ENCODE measurements at places on chromosomes 6 and 20.
A peak's percentile ranks its signal among the peaks of the same experiment; 100 is the strongest.

DNA sequence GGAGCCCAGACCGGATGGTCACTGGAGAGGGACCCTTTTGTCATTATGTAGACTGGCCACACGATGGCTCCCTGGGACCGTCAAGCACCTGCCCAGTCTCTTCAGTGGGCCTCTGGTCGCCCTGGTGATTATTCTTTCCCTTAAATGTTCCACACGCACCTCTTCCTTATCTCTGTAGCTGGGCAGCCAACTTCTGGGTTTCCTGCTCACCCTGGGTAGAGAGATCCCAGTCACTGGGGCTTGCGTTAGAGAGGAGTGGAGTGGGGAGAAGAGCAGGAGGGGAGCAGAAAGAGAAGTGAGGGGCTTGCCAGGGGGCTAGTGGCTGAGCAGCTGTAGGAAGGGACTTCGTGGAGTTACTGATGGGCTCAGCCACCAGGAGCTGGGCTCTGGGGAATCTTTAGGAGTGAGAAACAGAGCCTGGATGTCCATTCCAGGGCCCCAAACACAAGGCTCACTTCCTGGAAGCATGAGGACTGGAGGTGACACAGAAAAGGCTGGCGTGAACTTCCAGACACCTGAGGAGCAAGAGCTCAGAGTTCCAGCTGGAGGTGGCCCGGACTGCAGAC lies 150.1 kb downstream of the DHX35 start:
- DNase-seq: peak; percentile 35

- DNase-seq: no peak
These were observed 310.6 kb downstream of the PRKN start for GRCh38 chr6:162416831-162417537.

- DNase-seq: no peak
These were observed 104.9 kb upstream of the PRDM1 start for GRCh38 chr6:105981002-105981887.

- DNase-seq: no peak
These were observed 205.1 kb downstream of the LY86 start for GRCh38 chr6:6793388-6794250.

DNA sequence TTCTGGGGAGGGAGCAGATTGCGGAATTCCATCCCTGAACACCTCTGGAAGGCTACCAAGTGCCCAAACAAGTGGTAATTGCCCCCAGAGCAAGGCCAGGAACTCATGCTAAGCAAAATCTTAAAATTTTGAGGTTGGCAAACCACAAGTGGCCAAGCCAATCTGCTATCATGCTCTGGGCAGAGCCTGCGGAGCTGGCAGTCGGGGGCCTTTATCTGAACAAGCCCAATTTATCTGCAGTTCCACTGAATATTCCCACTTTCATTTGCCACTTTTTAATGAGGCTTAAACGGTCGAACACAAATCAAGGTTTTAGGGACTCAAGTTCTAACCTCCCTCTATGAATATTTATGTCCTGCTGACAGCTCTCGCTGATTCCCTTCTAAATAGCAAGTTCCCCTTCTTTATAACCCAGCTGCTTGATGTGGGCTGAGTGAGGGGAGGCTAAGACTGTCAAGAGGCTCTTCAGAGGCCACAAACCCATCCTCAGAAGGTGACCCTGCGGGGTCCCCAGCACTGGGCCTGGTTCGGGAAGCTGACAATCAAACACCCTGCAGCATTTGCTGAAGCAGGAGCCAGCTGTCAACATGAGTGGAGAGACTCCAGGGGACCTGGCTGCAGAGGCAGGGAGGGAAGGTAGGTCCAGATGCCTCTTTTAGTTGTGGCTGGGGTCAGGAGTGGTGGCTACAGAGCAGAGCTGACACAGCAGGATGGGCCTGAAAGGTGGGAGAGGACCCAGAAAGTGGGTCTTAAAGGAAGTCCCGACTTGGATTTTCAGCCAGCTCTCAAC lies 11.9 kb downstream of the CCDC167 start:
- DNase-seq: no peak

DNA sequence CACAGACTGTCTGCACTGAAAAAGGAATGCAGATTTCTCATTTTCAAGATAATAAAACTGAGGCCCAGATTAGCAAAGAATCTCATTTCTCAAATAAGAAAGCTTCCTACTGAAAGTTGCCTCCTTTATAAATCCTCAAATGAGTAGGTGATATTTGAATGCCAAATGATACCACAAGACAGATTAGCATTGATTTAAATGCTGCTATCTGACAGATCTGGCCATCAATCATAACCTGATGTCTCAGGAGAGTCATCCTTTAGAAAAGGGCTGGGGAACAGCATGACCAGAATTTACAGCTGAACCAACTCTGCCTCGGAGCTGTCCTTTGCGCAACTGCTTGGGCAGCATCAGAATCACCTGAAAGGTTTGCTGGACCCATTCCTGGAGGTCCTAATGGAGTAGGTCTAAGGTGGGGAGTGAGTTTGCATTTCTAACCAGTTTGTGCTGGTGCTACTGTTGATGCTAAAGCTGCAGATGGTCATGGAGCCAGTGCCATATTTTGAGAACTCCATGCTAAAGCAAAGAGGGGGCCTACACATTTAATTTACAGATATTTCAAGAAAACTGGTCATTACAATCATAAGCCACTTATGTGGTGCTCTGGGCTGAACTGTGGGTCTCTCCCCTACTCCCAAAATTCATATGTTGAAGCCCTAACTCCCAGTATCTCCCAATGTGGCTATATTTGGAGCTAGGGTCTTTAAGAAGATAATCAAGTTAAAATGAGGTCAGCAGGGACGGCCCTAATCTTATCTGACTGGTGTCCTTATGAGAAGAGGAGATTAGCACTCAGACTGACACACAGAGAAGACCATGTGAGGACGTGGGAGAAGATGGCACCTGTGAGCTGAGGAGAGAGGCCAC lies 295.5 kb upstream of the JARID2 start:
- DNase-seq: no peak

GRCh38 chr6:86722131-86722530 lies 215.2 kb upstream of the HTR1E start:
- DNase-seq: no peak

- DNase-seq: no peak
These were observed 56.7 kb downstream of the GMPR start for GRCh38 chr6:16295060-16295459.

DNA sequence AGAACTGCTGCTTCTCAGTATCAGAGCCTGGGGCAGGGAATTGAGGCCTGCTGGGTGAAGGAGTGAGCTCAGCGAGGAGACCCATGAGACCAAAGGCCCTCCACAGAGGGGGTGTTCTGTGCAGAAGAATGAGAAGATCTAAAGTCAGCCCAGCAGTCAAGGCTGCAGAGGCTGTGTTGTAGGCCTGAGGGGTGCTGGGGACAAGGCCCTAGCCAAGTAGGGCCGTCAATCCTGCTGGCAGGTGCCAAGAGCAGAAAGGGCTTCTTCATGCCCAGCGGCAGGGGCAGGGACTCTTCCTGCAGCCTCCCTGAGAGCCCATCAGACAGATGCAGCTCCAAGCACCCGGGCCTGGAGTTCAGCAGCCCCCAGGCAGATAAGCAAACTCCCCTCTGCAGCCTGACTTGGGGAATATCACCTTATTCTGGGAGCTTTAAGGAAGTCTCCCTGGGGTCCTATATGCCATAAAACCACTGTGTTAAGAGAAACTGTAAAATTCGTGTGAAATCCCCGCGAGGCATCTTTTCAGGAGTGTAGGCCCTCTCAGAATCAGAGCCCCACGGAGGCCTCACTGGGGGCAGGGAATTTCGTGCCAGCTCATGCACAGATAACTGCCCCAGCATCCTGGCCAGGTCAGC lies 9.0 kb downstream of the CCDC167 start:
- DNase-seq: no peak

GRCh38 chr6:169536446-169537170 lies 165.2 kb downstream of the WDR27 start:
- peak; percentile 88 for DNase-seq

DNA sequence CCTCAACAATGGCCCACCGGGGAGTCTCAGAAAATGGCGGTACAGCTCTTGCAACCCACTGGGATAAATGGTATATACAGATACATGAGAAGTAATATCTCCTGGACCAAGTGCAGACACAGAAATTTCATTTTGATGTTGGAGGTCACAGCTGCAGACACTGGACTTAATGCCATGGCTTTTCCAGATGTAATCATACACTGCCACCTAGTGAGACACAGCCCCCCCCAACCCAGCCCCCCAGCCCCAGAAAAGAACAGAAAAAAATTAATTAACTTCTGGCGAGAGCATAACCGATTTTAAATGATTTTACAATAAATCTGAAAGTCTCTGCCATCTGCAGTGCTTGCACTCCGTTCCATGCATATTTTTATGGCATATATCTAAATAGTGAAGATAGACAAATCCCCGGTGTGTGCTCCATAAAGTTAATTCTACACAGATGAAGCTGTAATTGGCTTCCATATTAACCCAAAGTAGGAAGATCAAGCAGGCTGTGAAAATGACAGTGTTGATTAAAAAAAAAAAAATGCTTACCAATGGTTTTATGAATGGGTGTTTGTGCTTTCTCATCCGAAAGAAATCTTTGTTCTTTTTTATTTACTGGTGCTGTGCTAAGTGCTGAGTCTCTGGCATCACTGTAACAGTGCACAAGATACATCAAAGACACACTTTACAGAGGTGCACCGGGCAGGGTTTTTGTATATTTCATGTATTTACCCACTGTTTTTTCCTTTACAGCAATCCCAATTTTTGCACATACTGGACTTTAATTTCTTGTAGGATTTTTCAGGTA lies 804.1 kb downstream of the TFAP2A start:
- no peak for DNase-seq

DNA sequence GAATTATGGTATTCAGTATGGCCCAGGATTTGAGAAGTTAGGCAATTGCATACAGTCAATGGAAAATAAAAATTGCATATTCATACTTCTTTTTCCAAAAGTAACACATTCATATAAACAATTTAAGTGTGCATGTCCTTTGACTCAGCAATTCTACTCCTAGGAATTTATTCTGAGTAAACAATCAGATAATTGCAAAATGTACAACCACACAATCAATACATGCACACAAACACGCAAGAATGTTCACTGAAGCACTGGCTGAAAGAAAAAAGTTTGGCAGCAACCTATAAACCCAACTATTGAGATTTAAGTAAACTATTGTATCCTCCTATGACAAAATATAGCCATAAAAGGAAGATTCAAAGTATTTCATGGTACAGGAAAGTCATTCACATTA lies 1.6 kb downstream of the CYP39A1 start:
- DNase-seq: no peak

DNA sequence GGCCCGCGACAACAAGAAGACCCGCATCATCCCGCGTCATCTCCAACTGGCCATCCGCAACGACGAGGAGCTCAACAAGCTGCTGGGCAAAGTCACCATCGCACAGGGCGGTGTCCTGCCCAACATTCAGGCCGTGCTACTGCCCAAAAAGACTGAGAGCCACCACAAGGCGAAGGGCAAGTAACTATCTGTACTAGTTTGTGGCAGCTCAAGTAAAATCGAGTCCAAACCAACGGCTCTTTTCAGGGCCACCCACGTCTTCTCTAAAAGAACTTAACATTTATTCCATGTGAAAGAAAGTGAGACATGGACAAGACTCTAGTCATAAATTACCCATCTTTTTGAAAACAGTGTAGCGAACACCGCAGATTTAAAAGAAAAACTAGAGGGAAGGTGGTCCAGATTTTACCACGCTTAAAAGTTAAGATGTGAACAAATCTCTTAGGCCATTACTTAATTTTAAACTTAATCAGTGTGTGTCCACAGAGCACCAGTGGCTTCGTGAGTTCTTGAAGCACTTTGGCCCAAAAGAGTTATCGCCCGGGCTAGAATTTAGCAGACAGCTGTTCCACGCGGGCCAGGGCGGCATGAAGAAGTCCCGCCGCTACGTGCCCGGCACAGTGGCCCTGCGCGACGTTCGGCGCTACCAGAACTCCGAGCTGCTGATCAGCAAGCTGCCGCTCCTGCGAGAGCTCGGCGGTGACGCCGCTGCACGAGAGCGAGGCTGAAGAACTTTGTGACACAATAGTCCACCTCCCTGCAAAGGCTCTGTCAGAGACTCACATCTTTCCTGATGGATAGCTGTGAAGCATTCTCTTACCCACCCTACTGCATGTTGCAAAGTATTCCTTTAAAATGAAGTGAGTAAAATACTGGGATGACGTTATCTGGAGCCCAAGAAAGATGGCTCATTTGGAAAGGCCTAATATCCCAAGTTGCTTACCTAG lies 113.9 kb upstream of the PRSS16 start:
- peak; percentile 73 for DNase-seq

- peak; percentile 67 for DNase-seq
These were observed at the start of gene TPD52L1 for GRCh38 chr6:125153391-125154117. TPD52L1 (plus strand) TSS chr6:125153773; CDS start chr6:125153952, 179 bp downstream.

DNA sequence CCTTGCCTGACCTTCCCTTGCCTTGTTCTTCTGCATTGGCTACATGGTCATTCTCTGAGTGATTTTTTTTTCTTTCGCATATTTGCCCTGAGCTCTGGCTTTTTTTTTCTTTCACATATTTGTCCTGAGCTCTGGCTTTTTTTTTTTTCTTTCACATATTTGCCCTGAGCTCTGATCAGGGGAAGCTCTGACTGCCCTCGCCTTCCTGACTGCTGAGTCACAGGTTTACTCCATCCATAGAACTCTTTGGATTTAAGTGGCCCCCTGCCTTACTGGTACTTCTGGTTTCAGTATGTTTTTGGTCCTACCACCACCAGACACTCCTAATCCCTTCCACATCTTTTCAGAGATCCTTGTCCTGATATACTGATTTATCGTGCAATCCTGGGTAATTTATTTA lies 201.1 kb downstream of the OGFRL1 start:
- peak; percentile 88 for DNase-seq

DNA sequence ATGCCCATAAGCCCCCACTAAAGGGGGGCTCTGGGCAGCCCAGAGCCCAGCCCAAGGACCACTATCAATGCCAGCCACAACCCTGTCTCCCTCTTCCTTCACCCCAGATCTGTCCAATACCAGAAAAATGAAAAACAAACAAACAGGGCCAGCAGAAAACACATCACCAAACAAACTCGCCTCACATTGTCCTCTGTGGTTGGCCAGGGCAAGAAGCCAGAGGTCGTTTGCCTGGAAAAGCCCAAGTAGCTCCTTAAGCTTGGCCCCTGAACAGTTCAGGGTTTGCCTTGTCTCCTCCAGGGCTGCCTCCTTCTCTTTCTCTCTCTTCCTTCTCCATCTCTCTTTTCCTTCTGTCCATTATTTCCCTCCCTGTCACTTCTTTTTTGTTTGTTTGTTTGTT lies 10.1 kb upstream of the SCUBE3 start:
- DNase-seq: no peak

GRCh38 chr6:40727271-40727670 lies 140.1 kb upstream of the LRFN2 start:
- DNase-seq: no peak
